ENCODE measurements at places on chromosomes 6 and 20.

- no peak for DNase-seq
Measured at GRCh38 chr6:47701363-47701762, 3.0 kb downstream of the ADGRF4 start.

GRCh38 chr20:1267161-1267560, 1.1 kb downstream of the SNPH start:
- no peak for DNase-seq

- DNase-seq: peak; percentile 27
Measured at GRCh38 chr20:7379621-7380220, 560.5 kb downstream of the HAO1 start.

GRCh38 chr6:29509239-29509638, 21.5 kb upstream of the MAS1L start:
- no peak for DNase-seq

DNA sequence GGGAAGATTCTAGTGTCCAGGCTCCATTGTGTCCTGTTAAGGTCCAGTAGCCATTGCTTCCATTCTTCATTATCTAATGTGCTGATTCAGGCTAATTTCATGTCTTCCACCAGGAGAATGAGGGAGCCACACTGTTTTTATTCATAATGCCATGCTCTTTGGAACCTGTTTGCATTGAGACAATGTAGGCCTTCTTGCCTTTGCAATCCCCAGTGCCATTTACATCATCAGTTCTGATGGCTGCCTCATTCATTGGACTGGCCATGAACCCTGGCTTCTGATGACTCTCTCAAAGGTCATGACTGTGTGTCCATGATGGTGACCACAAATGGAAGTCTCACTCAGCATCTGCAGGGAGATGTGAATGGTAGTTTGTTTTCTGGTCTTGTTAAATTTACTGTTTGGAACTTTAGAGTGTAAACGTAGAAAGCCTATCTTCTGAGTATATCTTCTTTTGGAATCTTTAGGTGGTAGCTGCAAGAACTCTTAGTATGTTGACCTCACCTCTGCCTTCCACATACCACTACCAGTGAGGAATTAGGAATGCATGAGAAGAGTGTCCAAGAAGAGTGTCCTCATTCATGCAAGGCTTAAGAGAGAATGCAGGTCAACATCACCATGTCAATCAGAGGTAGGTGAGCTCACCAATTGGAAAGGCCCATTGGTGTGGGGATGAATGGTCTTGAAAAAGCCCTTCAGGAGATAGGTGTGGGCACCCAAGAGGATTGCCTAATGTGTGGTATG, 42.9 kb upstream of the ZFP64 start:
- no peak for DNase-seq

GRCh38 chr20:20823476-20823881, 111.0 kb upstream of the RALGAPA2 start:
- no peak for DNase-seq

DNA sequence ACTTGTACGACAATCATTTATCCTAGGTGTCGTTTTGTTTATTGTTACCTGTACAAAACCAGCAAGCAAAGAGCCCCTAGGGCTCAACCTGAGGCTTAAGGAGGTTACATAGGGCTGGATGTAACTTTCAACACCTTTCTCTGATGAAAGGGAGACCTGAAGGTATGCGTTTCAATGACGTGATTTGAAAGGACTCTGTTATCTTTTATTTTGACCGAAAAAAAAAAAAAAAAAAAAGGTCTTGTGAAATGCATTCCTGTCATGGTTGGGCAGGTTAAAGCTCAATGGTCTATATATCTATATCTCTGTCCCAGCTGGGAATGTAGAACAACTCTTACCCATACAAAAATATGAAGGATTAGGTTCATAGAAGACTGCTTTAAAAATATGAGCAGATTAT, 78.7 kb upstream of the SASH1 start:
- no peak for DNase-seq

DNA sequence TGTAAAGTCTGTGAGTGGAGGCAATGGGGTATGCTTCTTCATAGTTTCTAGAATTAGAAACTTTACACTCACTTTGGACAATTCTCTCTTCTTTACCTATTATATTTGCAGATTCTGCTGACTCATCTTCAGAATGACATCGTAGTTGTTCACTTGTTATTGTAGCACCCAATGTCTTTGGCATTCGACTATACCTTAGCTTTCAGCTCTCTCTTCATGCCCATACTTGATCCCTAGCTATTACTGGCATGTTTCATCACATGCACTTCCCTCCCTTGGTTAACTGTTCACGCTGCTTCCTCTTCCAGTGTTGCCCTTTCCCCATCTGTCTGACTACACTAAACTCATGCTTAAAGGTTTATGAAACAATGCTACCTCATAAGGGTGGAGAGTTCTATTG, 298.1 kb upstream of the TCF21 start:
- no peak for DNase-seq

All from GM04503 (cell line).